ENCODE measurements at places on chromosomes 1 and 21.
A peak's percentile ranks its signal among the peaks of the same experiment; 100 is the strongest.

DNA sequence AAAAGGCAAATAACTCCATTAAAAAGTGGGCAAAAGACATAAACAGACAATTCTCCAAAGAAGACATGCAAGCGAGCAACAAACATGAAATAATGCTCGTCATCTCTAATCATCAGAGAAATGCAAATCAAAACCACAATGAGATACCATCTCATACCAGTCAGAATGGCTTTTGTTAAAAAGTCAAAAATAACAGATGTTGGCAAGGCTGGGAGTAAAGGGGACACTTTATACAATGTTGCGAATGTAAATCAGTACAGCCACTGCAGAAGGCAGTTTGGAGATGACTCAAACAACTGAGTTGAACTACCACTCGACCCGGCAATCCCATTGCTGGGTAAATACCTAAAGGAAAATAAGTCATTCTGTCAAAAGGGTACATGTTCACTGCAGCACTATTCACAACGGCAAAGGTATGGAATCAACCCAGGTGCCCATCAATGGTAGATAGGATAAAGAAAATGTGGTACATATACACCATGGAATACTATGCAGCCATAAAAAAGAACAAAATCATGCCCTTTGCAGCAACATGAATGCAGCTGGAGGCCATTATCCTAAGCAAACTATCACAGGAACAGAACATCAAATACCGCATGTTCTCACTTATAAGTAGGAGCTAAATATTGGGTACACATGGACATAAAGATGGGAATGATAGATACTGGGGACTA lies 25.9 kb downstream of the TSPAN2 start:
- no peak for DNase-seq

DNA sequence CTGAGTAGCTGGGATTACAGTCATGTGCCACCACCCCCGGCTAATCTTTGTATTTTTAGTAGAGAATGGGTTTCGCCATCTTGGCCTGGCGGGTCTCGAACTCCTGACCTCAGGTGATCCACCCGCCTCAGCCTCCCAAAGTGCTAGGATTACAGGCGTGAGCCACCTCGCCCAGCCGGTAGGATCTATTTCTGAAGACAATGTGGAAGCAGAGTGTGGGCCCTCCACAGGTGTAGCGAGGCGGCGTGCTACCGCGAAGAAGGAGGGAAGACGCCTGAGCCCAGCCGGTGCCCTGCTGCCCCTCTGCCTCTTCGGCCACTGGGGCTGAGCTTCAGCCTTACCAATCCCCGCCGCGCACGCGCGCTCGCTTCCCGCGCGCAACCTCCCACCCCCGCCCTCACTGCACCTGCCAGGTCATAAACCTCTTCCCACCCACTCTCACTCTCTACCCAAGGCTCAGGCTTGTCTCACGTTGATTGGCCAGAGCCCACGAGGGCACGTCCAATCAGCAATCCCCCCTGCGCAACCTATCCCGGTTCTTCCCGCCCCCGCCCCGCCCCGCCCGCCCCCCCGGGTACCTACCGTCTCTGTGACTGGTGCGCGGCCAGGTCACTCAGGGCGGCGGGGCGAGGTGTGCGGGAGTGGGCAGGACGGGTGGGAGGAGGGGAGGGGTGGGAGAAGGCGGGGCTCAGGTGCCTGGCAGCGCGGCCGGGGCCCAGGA lies 409 bp upstream of the HOOK1 start:
- DNase-seq, result peak; percentile 85

DNA sequence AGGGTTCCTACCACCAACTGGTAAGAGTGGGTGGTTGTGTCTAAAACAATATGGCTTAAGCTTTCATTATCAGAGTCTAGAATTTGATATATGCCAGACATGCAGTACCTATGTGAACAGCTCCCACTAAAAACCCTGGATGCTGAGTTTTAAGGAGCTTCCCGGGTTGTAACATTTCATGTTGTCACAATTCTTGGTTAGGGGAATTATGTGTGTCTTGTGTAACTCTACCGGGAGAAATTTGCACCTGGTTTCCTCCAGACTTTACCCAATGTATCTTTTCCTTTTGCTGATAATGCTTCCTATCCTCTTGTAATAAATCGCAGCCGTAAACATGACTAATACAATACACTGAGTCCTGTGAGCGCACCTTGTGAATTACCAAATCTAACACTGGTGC lies 48.3 kb downstream of the ARID4B start:
- DNase-seq, result no peak

- DNase-seq, result no peak
Measured at GRCh38 chr1:205915354-205915990, 27.8 kb downstream of the SLC26A9 start.

- DNase-seq, result peak; percentile 49
Measured at GRCh38 chr21:32412162-32413014, at the start of gene EVA1C. Gene EVA1C, plus strand, starts transcription at chr21:32412706. Its CDS starts 148 bp downstream, at chr21:32412854.

DNA sequence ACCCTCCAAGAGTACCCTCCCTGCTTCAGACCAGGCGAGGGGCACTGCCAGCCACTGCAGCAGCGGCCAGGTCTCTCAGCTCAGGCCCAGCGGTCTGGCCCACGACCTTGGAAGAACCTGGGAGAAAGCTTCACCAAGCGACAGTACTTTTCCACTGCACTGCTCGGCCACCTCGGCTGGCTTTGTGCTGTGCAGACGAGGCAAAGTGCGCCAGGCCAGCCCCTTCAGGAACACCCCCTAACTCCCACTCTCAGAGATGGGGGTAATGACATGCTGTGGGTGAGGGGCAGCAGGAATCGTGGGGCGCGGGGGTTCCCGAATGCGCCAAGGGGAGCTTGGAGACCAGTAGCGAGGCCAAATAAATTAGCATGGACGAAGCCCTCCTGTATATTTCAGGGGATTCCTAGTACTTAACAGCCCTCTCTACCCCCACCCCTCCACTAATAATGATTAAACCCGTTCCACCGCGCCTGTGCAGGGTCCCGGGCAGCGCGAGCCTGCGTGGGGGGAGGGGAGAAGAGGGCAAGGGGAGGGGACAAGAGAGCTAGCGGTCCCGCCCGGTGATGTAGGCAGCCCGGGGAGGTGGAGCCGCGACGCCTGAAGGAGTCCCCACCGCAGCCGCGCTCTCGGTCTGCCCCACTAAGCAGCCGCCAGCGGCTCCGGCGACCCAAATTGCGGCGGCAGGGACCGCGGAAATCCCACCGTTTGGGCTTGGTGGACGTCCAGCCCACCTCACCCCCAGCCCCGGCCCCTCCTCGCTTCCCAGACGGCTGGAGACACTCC lies at the start of gene FAM43B:
FAM43B (plus strand) TSS at position 629 of the 783 bp plus-strand sequence. CDS start 401 bp downstream, outside the sequence.
- DNase-seq, result peak; percentile 61

- DNase-seq, result no peak
Measured at GRCh38 chr1:113170519-113170918, 97.5 kb downstream of the LRIG2 start.

DNA sequence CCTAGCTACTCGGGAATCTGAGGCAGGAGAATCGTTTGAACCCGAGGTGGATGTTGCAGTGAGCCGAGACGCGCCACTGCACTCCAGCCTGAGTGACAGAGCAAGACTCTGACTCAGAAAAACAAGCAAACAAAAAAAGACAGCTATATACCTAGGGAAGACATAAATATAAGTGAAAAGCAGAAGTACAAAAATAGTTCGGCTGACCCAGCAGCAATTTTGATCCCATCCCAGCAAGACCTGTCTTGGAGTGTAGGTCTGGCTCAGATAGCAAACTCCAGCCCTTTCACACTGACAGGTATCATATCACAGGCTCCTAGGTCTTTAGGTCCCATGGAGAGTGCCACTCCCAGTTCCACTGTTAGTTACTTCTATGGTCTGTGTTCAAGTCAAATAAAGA lies 14.6 kb downstream of the MTX1 start:
- DNase-seq, result no peak

DNA sequence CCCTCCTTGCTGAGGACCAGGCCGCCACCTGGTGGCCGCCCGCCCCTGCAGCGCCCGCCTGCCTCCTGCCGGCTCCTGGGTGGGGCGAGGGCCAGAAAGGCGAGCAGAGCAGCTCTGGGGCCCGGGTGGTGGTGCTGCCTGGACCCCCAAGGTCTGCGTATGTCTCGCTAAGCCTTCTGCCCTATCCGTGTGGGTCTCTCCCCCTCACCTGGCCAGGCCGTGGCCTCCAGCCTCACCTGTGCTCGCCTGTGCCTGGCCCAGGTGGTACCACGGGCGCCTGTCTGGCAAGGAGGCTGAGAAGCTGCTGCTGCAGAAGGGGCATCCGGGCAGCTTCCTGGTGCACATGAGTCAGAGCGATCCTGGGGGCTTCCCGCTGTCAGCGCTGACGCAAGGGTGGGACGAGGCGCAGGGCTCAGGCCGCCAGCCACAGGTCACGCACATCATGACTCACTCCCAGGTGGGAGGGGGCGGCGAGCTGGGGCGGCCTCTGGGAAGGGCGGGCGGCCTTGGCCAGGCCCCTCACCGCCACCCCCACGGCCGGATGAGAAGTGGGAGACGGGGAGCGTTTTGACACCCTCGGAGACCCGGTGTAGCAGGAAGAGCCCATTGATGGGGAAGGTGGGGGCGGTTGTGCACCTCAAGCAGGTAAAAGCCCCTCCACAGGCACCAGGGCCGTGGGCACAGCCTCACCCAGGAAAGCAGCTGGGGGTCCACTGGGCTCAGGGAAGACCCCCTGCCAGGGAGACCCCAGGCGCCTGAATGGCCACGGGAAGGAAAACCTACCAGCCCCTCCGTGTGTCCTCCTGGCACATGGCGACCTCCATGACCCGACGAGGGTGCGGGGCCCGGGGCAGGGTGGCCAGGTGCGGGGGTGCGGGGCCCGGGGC lies 9.9 kb downstream of the RNF223 start:
- DNase-seq, result no peak

GRCh38 chr1:42117214-42117613 lies 36.0 kb upstream of the GUCA2B start:
- no peak for DNase-seq

- DNase-seq, result no peak
Measured at GRCh38 chr1:58397187-58397820, 149.2 kb downstream of the OMA1 start.

- DNase-seq, result no peak
Measured at GRCh38 chr1:172460177-172460576, 16.3 kb upstream of the PIGC start.

GRCh38 chr1:246404078-246404477 lies 103.0 kb downstream of the SMYD3 start:
- DNase-seq, result no peak

DNA sequence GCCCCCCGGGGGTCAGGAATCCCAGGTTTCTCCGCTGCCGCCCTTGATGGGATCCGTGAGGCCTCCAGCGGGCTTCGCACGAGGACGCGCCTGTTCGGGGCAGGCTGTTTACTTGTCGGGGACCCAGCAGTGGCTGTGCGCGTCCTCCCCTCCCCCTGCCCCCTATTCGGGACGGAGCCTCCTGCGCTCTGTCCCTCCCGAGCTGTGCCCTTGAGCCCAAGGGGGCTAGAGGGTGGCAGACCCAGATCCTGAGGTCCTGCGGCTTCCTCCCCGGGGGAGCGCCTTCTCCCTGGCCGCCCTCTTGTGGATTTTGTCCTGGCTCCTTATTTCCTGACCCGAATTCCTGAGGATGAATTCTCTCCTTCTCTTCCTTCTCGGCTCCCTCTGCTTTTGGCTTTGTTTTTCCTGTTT lies 38.4 kb downstream of the PIK3CD start:
- no peak for DNase-seq

DNA sequence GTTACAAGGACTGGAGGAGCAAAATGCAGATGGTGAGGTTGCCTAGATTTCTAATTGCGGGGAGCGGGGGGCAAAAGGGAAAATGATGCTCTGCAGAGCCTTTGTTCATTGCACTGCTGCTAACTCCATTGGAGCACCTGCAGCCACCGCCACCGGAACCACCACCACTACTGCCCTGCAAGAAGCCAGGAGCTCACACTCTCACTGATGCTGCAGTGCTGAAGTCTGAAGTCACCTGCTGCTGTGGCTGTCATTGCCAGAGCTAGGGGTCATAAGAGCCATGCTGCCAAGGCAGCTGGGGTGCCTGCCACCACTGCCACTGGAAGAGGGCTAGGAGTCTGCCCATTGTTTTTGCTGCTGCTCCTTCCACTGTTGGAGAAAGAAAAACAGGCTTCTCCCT lies 7.3 kb upstream of the HPCAL4 start:
- no peak for DNase-seq

- DNase-seq, result no peak
Measured at GRCh38 chr1:16076865-16077238, 3.4 kb upstream of the FAM131C start.

DNA sequence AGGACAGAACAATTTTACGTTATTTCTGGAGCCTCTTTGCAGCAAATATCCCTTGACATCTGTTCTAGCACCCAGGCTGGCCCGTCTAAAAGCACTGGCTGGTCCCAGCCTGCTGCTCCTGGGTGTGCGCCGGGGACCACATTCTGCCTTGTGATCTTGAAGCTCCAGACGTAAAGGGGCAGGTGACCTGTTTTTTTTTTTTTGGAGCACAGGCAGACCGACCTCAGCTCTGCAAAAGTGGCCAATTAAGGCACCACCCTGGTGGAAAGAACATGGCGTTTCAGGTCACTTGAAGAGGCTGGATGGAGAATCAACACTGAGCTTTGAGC lies 13.8 kb upstream of the CAMTA1 start:
- no peak for DNase-seq

DNA sequence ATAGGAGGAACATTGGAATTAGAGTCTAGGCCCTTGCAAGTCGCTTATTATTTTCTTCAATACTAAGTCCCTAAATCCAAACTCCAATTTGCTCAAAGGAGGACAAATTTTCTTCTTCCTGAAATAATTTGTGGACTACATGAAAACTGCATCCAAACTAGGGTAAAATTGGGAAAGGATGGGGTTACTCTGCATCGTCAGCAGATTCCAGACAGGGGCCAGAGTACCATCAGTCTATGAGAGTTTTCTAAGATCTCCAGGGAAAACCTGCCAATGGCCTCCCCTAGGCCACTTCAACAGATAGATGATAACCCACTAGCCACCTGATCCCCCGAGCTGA lies 508 bp downstream of the HEYL start:
- no peak for DNase-seq

GRCh38 chr1:25906644-25907300 lies 553 bp upstream of the STMN1 start:
- no peak for DNase-seq

GRCh38 chr1:151920149-151920548 lies 10.8 kb upstream of the THEM4 start:
- no peak for DNase-seq

DNA sequence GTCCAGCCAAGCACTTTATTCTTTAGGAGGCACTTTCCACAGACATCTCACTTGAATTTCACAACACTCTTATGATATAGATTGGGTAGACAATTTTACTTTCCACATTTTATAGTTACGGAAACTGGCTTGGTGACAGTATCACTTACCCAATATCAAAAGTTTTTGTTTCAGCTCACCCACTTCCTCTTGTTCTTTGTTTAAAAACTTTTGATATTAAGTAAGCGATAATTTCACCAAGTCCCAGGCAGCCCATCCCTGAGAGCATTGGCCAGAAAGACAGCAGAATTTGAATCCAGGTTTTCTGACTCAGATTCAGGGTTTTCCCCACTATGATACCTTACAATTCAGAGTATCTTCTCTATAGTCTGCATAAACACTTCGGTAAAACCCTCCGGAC lies 60.0 kb downstream of the LRIG2 start:
- no peak for DNase-seq

DNA sequence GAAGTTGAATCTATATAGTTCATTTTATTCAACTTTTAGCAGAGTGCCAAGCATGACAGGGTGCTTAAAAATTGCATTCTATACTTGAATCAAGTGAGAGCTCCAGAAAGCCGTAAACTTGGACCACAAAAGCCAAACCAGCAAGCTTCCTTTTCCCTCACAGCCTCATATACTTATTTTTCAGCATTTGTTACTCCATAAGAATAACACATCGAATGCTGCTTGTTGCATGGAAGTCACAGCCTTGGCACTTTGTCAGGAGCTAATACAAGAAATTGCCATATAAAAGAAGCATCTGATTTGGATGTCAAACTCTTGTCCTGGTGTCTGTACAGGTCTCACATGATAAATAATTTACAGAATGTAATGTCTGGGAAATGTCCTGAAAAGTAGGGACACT lies 87.4 kb downstream of the PLXNA2 start:
- DNase-seq, result no peak

Measured in putamen (tissue), 1 donor.